Activated CD4-positive, CD25-positive, alpha-beta regulatory T cell treated with anti-CD3 and anti-CD28 coated beads, Interleukin-2, amount 50 U/mL, for 16 hours (primary cell): ENCODE measurements at places on chromosomes 12 and 14.

GRCh38 chr12:88241862-88242570 lies 99.9 kb downstream of the TMTC3 start:
- no peak for DNase-seq

DNA sequence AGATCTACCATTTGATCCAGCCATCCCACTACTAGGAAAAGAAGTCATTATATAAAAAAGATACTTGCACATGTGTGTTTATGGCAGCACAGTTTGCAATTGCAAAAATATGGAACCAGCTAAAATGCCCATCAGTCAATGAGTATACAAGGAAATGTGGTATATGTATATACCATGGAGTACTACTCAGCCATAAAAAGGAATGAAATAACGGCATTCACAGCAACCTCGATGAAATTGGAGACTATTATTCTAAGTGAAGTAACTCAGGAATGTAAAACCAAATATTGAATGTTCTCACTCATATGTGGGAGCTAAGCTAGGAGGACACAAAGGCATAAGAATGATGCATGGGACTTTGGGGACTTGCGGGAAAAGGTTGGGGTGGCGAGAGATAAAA lies 402.6 kb downstream of the RAD51B start:
- DNase-seq, result no peak

DNA sequence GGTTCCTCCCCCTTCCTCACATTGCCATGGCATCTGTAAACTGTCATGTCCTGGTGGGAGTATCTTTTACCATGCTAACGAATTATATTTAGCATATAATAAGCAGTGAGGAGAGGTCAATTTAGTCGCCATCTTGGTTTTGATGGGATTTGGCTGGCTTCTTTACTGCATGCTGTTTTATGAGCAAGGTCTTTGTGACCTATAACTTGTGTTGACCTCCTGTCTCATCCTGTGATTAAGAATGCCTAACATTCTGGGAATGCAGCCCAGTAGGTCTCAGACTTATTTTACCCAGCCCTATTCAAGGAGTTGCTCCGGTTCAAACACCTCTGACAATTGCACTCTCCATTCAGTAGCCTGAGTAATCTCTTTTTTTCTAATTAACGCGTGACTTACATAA lies 2.1 kb upstream of the EIF4B start:
- no peak for DNase-seq

DNA sequence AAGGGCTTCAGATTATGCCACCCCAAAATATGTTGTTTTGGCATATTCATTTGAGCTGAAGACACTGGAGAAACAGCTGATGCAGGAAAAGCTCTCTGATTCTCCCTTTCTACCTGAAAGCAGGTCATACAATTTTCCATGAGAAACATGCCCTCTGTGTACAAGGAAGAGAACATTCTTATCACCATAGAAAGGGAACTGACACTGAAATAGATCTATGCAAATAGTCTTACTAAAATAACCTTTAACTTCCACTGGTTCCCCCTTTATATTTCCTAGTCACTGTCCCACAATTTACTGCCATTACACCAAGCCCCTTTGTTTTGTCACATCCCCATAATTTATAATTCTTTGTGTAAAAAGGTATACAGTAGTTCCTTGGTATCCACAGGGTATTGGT lies 9.6 kb upstream of the PHC1 start:
- no peak for DNase-seq
